Activated gamma-delta T cell (primary cell): ENCODE measurements at places on chromosomes 5 and 9.

DNA sequence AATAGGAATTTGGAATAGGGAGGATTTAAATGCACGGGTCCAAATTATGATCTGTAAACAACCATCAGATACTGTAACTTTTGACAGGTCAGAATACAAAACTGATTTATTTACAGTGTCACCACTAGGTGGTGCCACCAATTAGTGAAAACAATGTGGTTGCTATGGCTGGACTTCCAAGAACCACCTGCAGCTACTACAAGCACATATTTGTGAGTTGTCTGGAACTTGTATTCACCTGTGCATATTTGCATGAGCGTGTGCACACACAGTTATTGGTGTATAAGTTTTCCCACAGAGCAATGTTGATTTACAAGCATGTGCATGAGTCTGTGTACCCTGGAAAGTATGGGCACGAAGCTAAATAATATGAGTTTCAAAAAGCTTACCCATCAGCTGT, 3.0 kb upstream of the HRCT1 start:
- DNase-seq, result no peak

DNA sequence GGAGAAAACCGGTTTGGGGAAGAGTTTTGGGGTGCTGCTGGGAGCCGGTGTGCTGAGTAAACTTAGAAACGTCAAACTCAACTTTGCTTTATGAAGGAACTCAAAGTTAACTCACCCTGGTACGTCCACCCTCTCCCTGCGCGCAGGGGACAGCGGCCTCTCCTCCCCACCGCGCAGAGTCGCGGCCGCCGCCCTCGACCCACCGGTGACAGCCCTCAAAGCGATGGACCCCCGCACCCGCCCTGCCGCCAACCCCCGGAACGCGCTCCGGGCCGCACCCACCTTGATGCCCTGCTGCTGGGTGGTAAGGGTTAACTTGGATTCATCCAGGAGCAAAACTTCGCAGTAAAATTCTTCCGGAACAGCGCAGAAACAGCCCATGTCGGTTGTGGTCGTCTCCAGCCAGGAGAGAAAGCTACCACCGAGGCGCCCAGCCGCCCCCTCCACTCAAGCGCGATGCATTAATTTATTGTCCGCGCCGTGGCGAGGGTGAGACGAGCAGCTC, 366 bp downstream of the EPB41L4A start:
- no peak for DNase-seq

GRCh38 chr5:79499640-79500273, 14.2 kb downstream of the HOMER1 start:
- no peak for DNase-seq

DNA sequence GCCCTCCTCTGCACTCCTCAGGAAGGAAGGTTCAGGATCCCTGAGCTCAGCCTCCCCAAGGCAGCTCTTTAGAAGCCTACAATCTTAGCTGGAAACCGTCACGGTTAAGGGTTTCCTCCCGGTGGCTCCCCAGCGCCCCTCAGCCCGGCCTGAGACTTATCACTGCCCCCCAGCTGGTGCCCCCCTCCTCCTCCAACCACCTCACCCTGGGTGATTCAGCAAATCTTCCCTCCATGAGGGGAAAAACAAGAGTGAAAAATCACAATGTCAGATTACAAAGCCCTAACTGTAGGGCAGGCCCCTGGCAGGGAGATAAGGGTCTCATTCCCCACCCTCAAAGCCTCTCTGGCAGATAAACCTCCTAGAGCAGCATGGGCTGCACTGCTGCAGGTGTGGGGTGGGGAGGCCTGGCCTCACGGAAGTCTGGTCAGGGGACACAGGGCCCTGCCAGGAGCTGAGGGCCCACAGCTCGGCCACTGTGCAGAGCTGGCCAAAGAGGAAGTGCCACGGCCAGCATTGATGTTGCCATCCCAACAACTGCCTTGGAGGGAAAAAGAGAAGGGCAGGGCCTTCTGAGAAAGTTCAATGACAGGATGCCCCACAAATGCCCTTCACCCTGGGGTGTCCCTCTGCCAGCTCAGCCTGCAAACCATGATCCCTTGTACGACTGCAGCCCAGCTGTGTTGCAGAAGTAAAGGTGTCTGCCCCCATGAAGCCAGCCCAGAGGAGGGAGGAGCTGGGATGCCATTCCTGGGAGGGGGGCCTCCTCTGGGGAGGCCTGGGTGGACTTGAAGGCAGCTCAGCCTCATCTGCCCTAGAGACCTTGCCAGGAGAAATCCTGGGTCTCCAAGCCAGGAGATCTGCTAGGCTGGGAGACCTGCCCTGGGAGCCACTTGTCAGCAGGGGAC, 25.9 kb downstream of the GFI1B start:
- DNase-seq, result no peak

DNA sequence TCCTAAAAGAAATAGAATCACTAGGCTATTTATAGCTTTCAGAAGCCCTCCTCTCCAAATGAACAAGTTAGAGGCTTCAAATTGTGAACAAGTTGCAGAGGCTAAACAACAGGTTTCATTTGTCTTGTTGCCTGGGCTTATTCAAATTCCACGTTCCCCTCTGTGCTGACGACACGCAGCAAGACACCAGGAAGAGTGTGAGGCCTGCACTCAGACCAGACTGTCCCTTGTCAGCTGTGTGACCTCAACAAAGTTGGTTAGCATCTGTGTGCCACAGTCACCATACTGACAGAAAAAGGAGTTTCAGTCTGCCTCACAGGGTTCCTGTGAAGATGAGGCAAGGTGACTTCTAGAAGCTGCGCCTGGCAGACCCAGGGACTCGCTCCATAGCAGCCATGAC, 22.1 kb upstream of the GABBR2 start:
- no peak for DNase-seq

- no peak for DNase-seq
Observed at GRCh38 chr9:31137176-31138160, 1247.0 kb upstream of the ACO1 start.

GRCh38 chr5:179292202-179292601, 53.1 kb downstream of the ADAMTS2 start:
- no peak for DNase-seq
